KBM-7 (cell line): ENCODE measurements at places on chromosomes 16 and 17.

DNA sequence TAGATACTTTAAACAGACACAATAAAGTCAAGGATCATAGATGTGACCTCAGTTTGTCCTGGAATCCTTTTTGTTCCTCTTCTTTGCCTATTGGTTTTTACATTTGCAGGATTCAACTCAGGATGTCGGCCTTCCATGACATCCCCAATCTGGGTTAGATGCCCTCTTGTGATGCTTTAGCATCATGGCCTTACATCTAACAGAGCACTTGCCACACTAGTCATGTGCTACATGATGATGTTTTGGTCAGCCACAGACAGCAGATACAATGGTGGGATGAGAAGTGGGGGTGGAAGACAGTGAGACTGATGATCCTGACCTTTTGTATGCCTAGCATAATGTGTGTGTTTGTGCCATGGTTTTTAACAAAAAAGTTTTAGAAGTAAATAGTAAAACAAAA lies 1.8 kb upstream of the SYNRG start:
- DNase-seq: no peak

GRCh38 chr16:27795992-27796614 lies 246.2 kb downstream of the KATNIP start:
- peak; percentile 40 for DNase-seq

DNA sequence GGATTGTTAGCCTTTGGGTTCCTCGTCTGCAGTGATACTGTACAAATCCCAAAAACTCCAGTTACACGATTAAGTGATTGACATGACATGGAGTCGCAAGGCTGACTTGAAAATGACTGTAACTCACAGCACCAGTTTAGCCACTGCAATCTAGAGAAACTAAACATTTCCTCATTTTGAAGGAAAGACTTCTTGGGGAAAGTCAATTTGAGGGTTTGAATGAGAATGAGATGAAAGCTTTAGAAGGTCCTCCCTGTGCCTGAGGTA lies 4.8 kb downstream of the BANP start:
- no peak for DNase-seq

DNA sequence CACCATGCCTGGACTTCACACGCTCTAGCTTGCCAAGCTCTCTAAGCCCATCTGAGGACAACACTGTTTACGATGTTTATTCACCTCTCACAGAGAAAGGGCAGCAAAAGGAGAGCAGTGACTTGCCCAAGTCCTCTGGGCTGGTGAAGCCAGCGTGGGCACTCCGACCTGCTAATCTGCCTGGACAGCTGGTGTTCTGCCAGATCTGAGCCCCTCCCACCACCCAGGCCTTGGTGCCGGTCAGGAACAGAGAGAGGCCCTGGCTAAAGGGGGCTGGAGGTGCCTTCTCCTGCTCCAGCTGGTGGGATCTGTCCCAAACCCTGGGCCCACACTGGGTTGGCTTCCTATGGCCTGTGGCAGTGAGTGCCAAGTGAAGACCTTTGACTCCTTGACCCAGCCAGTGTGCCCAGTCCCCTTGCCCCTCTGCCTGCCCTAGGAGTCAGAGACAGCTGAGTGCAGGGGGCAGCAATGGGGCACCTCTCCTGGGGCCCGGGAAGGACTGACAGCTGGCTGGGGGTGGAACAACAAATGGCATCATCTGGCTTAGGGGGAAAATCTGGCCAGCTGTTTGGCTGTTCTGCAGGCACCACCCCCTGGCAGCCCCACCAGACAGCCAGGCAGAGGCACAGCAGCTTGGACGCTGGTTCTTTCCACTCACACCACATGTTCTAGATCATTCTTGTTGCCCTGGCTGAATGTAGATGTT lies 1.8 kb upstream of the SLC4A1 start:
- DNase-seq: no peak

- DNase-seq: no peak
These were observed 503.5 kb downstream of the HS3ST4 start for GRCh38 chr16:26195225-26195624.

DNA sequence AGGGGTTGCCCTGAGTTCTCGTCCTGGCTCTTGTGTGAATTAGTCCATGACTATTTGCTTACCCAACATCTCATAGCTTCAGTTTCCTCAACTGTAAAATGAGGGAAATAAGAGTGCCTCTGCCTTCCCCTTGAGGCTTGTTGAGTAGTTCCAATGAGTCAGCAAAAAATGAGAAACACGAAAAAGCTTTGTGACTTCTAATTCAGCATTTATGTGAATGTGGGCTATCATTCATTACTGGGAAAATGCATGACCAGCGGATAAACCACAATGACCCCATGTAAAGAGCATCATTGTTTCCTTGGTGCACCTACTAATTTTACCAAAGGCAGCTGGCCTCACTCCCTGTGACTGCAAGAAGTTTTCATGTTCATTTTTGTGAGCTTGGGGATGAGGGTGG lies 374.6 kb upstream of the HSBP1 start:
- DNase-seq: no peak

DNA sequence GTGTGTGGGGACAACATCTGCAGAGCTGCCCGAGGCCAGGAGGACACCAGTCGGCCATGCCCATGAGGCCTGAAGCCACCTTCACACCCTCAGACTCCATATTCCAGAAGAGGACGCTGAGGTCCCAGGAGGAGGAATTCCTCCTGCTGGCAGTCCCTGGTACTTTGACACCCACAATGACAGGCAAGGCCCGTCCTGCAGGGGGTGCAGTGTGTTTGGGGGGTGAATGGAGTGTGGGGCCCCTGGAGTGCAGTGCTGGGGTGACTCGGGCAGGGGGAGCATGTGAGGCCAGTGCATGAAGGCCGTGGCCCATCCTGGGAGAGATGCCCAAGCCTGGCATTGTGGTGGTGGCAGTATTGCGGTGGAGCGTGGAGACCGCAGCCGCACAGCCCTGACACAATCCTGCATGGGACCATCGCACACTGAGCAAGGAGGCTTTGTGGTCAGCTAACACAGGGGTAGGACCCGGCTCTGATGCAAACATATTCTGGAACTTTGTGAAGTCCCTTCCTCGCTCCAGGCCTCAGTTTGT lies 52.2 kb downstream of the ZDHHC7 start:
- DNase-seq: no peak

DNA sequence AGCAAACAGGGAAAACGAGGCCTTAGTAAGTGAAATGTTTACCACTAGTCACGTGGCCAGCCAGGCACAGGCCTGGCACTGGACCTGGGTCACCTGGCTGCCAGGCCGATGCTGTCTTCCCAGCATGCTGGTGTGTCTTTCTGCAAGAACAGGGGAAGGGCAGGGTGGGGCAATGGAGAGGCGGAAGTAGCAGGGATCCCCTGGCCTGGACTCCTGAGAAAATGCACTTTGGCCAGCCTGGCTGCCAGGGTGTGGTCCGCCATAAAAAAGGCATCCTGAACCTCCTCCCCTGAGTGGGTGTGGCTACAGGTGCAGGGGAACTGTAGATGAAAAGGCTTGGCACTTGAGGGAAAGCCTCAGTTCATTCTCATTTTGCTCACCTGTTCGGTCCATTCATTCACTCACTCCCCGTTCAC lies 1.0 kb upstream of the ANKRD40CL start:
- no peak for DNase-seq

- no peak for DNase-seq
These were observed 1.8 kb downstream of the ZC3H7A start for GRCh38 chr16:11794996-11795886.

DNA sequence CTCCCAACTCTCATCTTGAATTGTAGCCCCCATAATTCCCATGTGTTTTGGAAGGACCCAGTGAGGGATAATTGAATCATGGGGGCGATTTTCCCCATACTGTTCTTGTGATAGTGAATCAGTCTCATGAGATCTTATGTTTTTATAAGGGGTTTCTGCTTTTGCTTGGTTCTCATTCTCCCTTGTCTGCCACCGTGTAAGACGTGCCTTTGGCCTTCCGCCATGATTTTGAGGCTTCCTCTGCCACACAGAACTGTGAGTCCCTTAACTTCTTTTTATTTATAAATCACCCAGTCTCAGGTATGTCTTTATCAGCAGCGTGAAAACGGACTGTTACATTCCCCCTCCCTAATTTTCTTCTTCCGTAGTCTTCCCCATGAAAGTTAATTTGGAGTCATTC lies 124.0 kb downstream of the ABCA8 start:
- DNase-seq: no peak

GRCh38 chr17:40926341-40926740 lies 11.1 kb downstream of the KRT23 start:
- DNase-seq: no peak

- DNase-seq: peak; percentile 78
These were observed 55.4 kb upstream of the NLK start for GRCh38 chr17:27986805-27987684.

- no peak for DNase-seq
These were observed 132.8 kb upstream of the SDK2 start for GRCh38 chr17:73777131-73777449.

- DNase-seq: no peak
These were observed 26.6 kb downstream of the ACSF3 start for GRCh38 chr16:89120281-89120680.

DNA sequence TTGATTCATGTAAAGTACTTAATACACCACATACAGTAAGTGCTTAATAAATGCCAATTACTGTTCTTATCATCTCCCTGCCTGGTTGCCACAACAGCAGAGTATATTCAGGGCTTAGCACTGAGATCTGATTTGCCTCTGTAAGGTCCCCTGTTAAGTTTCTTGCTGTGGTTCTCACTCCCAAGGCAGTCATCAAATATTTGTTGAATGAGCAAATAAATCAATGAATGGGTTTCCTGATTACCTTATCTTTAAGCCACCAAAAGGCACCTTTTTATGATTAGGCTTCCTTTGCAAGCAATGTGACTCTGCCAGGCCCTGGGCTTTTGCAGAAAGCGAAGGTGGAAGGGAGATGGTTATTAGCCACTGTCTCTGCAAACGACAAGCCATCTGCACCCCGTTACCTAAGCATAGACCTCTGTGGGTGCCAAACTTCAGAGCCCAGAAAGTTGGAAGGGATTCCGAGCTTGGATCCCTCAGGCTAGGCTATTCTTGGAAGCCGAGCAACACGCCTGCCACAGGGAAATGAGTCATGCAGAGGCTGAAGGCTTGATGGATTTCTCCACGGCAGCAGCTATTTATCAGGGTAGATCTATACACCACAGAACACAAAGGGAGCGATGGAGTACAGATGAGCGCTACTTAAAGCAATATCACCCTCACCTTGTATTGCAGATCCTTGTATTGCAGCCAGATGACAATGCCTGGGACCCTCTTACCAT lies 102.0 kb downstream of the GRIN2A start:
- no peak for DNase-seq

DNA sequence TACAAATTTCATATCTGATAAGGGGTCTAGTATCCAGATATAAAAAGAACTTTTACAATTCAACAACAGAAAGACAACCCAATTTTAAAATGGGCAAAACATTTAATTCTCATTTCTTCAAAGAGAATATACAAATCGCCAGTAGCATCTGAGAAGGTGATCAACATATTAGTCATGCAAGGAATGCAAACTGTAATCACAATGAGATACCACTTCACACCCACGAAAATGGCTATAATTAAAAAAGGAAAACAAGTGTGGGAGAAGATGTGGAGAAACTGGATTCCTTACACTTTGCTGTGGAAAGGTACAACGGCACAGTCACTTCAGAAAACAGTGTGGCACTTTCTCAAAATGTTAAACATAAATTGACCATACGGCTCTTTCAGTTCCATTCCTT lies 168.2 kb downstream of the VPS53 start:
- DNase-seq: no peak

DNA sequence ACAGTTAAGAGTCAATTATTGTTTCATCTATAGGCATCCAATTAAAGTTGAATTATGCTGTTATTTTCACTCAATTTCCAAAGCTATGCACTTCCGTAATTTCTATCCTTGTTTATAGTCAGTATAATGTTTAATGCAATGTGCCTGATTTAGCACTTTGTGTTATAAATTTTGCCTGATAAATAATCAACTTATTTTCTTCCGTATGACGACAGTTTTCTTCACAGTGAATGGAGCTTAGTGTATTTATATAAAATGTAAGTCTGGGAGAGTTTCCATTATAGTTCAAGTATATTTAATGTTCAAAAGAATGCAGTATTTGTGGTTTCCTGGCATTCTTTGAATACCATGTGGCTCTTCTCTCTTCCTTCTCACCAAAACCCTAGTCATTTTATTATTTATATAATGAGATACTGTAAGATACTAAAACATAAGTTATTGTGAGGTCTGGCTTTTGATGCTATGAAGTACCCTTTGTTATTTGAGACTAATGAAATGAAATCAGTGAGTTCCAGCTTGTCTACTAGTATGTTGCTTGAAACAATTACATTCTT lies 240.6 kb downstream of the PRKCA start:
- DNase-seq: no peak

- no peak for DNase-seq
These were observed 6.9 kb downstream of the ZACN start for GRCh38 chr17:76085731-76086366.

DNA sequence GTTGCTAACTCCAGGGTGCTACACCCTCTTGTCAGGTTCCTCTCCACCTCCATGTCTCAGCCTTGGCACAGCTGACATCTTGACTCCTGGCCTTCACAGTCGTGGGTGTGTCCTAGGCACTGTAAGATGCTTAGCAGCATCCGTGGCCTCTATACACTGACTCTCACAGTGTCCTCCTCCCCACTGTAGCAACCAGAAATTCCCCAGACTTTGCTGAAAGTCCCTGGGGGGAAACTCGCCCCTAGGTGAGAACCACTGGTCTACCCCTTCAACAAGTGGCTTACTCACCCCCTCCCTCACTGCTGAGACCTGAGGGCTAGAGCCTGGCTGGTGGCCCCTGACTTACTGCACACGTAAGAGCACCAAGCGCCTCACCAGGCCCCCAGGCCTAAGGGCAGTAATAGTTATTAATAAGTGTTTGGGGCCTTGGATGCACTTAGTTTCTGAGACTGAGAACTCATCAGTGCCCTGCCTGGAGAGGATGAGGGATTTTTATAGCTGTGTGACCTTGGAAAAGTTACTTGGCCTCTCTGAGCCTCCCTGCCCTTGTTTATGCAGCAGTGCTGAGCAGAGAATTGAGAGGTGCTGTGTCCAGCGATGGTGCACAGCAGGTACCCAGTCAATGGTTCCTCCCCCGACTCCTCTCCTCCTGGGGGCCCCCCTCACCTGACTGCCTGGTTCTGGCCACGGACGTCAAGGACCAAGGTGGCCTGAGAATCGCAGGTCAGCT lies 67.1 kb downstream of the RMI2 start:
- no peak for DNase-seq

GRCh38 chr17:37833237-37833859 lies 88.5 kb upstream of the HNF1B start:
- DNase-seq: peak; percentile 54

- DNase-seq: no peak
These were observed 23.7 kb downstream of the CCL4 start for GRCh38 chr17:36127199-36127893.

- DNase-seq: no peak
These were observed 181.3 kb downstream of the IRF8 start for GRCh38 chr16:86080131-86080875.
